ENCODE measurements at places on chromosomes 13 and 19.

GRCh38 chr13:114124921-114125320 lies 7.5 kb downstream of the RASA3 start:
- DNase-seq: peak; percentile 64

DNA sequence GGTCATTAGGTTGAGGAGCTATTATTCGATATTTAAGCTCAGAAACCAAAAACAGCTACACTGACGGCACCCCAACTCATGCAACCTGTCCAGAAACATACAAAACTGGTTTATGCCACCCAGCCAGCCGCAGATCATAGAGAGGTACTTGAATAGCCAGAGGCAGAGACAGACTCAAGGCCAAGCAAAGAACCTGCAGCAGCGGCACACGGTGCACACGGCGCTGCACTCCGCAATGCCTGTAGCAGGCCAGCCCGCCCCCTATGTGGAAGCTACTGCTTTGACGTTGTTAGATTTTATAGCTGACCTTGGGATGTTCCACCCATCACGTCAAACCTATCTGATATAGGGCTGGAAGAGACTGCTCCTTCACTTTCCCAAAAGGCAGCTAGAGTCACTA lies 11.9 kb upstream of the DHRS12 start:
- no peak for DNase-seq

GRCh38 chr13:30957258-30957943 lies 24.9 kb downstream of the TEX26 start:
- no peak for DNase-seq

DNA sequence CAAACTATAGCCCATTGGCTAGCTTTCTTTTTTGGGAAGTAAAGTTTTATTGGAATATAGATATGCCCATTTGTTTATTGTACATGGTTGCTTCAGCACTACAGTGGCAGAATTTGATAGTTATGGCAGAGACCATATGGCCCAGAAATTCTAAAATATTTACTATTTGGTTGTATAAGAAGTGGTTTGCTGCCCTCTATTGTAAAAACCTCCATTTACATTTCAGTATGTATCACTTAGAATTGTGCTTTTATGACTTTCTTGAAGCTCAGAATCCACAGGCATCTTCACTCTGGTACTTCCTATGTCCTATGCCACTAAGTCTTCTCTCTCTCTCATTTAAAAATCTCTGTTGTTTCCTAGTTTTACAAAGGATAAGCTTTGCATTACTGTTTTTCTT lies 37.7 kb downstream of the DLEU7 start:
- DNase-seq: no peak

DNA sequence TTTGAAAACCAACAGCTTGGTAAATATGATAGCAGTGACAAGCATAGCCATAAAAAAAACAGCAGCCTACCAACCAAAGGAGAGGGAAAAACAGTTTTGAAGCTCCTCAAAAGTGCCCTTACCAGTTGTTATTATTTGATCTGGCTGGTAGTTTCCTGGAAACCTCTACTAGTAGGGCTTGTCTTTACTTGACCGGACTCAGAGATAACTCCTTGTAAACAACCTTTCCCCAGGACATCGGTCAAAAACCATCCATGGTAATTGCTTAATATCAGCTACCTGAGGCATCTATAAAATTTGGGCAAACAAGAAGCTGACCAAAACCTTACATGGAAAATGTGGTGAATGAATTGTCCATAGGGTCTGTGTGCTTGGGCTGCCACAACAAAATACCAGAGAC lies 210.9 kb downstream of the FGF14 start:
- no peak for DNase-seq

DNA sequence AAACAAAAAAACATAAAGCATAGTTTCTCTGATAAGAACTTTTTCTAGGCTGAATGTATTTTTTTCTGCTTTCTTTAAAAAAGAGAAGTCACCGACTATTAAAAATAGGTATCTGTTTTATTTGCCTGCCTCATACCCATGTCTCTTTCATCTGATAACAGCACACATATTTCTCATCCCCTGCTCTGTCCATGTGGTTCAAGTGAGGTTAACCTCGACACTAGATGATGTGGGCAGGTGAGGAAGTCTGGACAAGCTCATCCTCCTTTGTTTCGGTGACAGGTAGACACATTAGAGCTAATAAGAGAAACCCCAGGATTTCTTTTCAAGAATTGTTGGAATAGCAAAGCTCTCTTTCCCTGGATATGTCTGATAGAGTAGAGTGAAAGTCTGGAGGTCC lies 222.7 kb downstream of the GPC5 start:
- no peak for DNase-seq

DNA sequence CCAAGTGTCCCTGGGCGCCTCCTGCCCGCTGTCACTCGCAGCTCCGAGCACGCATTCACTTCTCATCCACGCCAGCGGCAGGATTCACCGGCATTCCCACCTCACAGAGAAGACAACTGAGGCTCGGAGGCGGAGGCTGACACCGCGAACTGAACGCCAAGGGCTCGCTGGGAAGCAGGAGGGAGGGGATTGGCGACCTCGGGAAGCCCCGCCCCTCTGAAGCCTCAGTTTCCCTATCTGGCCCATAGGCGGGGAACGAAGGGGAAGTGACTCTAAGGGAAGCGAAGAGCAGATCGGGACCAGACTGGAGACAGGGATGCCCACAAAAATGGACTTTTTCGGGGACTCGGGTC lies 256 bp downstream of the MICOS13 start:
- no peak for DNase-seq

DNA sequence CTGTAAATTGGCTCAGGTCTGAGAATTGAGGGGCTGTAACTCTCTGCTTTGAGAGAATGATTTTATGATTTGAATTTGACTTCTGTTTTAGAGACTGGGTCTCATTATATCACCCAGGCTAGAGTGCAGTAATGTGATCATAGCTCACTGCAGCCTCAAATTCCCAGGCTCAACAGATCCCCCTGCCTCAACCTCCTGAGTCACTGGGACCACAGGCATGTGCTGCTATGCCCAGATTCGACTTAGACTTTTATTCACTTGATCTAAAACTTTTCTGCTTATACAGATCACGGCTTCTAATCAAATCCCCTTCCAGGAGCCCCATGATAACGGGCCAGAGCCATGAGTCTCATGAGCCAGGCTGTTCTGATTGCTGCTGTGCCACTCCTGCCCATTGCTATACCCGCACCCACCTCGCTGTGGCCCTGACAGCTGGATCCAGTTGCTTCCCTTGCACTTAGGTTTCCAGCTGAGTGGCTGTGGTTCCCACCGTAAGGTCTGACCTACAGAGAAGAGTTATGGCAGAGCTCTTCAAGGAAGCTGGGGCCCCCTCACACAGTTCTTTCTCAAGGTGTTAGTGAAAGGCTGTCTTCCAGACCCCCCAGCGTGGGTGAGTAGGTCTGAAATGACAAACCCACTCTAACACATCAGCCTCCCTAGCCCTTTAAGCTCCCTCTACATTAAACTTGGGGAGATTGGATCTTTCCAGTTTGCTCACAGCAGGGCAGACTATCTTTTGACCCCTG lies 251.2 kb upstream of the SGCG start:
- DNase-seq: no peak

DNA sequence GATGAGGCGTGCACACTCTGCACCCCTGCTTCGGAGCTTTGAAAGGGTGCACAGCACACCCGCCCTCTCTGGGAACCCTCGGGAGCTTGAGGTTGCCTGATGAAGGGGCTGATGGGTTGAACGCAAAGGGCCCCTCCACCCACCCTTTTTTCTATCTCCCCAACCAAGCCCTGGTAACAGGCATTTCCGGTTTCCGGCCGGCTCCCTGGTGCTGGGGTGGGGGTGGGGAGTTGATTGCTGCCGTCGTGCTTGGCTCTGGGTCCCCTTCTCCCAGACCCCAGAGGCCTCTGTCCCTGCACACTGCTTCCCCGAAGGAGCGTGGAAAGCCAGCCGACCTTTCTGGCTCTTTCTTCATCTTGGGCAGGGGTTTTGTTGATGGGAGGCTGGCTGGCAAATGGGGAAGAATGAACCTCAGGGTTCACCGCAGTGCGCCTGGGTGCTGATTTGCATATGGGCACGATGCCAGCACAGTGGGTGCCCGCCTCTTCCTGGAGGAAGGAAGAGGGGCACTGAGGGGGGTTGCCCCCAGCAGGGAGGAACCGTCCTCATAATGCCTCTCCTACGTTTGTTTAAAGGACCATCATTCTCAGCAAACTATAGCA lies 29.1 kb downstream of the VAV1 start:
- peak; percentile 64 for DNase-seq

- no peak for DNase-seq
These were observed 194.7 kb downstream of the URI1 start for GRCh38 chr19:30136611-30137195.

DNA sequence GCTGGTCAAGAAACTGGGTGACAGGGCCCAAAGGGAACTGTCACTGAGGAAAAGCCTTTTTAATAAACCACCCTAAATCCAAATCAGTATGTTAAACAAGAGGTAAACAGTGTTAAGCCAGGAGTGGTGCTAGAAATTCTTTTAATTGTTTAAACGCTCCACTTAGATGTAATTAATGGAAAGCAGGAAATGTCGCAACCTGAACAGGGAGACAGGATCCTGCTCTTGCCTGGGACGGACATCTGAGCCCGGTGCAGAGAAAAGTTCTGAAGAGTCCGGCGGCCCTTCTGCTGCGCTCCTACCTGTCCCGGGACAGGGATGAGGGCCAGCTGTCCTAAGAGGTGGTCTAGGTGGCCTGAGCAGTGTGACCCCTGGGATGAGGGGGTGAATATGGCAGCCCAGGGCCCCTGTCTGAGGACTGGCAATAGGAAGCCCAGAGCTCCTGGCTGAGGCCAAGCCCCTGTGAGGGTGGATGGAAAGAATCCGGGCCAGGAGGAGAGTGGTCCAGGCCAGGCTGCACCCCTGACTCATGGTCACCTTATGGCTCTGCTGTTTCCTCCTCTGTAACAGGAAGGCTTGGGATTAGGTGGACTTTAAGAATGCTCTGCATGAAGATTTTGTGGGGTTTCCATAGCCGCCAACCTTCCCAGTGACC lies 112.8 kb upstream of the GJB6 start:
- no peak for DNase-seq

DNA sequence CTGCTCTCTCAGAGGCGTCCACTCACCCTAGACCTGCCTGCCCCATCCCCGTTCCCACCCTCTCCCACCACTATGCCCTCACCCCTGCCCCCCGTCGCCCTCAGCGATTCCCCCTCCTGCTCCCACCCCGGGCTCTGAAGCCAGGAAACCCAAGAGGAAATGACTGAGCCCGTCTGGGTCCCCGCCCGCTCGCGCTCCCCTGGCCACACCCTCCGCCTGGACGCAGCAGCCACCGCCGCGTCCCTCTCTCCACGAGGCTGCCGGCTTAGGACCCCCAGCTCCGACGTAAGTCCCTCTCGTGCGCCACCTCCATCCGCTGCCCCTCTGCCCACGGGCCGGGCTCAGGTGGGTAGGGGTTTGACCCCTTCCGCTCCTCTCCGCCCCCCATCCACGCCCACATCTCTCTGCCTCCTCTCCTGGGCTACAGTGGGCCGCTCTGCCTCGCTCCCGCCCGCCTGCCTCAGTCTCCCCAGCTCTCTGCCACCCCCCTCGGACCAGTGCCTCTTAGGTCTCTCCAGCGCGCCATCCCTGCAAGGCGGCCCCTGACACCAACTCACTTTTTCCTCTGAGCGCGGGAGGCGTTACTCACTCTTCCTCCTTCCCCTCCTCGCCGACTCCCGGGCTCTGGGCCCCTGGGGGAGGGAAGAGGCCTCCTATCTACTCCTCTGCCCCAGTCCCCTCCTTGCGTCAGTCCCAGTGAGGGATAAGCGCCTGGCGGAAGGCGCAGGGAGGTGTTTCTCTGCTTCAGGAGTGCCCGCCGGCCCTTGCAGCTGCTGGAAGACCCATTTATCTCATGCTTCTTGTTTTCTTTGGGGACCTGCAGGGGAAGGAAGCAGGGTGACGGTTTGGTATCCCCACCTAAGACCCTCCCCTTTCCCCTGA lies at the start of gene FXYD5:
Gene FXYD5 (plus strand): TSS at position 211 of the 882 bp plus-strand sequence. CDS start 816 bp downstream, outside the sequence.
- DNase-seq: peak; percentile 53

DNA sequence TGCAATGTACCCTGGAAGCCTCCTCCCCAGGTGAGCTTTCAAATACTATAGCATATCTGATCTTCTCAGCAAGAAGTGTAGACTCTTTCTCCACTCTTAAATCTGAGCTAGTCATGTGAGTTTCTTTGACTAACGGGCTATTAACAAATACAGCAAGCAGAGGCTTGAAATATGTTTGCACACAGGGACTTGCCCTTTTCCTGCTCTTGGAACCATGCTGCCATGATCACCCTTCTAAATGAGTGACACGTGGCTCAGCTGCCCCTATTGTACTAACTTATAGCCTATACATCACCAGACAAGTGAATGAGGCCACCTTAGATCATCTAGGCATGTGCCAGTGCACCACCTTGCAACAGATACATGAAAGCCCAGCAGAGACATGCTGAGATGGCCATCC lies 13.3 kb upstream of the SUCLA2 start:
- no peak for DNase-seq

DNA sequence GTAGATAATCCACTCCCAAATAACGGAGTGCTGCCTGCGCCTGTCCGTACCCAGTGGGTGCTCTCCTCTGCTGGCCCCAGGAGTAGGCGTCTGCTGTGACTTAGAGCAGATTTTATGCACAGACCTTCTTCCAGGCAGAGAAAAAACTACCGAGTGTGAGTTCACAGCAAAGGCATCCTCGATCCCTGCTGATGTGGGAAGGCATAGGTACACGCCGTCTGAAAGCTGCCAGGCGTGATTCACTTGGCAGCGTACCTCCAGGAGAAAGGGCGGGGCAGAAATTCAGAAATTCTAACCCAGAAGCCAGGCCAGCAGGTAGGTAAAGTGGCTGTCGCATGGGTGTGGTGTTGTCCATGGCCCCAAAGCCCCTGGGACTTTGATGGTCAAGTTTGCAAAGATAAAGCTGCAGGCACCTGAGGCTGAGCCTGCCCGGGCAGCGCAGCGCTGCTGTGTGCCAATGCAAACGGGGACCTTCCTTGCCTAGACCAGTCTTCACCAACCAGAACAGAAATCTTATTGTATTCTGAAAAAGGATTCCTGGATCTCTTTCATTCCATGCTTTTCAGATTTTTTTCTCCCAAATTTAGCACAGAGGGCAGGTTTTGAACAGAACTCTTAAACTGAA lies 36.3 kb downstream of the COL4A2 start:
- DNase-seq: no peak

DNA sequence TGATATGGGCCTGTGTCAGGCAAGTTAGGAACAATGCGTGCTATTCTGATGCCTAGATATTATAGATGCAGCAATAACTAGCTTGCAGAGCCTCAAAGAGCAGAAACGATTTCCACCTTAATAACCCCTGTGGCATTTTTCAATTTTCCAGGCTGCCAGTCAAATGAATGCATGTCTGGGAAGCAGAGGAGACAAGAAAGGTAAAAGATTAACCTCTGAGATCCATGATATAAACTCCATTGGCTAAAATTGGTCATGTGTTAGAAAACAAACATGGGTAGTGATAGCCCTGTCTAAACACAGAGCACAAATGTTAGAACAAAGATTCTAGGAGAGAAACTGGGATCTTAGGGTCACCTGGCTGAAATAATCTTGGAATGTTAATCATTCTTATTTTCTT lies 811.1 kb downstream of the DIAPH3 start:
- DNase-seq: no peak

DNA sequence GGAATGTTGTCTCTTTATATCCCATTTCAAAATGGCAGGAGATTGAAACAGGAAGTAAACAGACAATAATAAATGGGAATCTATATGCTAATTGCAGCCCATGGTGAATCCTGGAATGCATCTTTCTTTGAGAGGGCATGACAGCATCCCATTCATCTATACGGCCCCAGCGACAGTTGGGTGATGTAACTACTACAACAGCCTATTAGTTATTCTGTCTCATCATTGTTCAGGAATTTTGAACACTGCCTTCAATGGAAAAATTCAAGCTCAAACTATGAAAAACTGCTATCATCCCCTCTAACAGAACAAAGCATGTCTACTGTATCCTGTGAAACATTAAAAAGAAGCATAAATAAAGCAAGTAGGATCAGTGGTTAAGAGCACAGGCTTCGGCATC lies 262.1 kb downstream of the DCT start:
- no peak for DNase-seq

All from T follicular helper cell (primary cell).